Stimulated activated CD8-positive, alpha-beta memory T cell treated with anti-CD3 and anti-CD28 coated beads, Interleukin-2, amount 100 ng/mL, for 1 hour (primary cell): ENCODE measurements at places on chromosomes 7 and 10.
A peak's percentile ranks its signal among the peaks of the same experiment; 100 is the strongest.

- no peak for DNase-seq
Measured at GRCh38 chr10:132420469-132420980, 23.5 kb downstream of the PWWP2B start.

GRCh38 chr10:63197344-63198092 is 64.4 kb downstream of the NRBF2 start:
- no peak for DNase-seq

DNA sequence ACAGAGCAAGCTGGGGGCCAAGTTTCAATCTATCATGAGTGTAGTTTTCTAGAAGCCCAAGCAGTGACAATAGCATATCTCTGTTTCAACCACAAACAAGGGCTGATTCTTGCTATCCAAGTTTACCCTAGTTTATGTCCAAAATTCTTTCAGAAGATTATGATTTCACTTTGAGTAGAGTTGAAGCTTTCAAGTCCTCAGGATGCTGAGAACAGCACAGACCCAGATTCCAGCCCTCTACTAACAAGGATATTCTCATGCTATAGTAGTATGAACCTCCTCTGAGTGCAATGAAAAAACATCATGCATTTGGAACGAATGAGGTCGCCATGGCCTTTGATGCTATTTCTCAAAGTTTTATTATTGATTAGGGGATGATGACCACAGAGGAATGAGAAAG is 344.1 kb upstream of the NPVF start:
- no peak for DNase-seq

DNA sequence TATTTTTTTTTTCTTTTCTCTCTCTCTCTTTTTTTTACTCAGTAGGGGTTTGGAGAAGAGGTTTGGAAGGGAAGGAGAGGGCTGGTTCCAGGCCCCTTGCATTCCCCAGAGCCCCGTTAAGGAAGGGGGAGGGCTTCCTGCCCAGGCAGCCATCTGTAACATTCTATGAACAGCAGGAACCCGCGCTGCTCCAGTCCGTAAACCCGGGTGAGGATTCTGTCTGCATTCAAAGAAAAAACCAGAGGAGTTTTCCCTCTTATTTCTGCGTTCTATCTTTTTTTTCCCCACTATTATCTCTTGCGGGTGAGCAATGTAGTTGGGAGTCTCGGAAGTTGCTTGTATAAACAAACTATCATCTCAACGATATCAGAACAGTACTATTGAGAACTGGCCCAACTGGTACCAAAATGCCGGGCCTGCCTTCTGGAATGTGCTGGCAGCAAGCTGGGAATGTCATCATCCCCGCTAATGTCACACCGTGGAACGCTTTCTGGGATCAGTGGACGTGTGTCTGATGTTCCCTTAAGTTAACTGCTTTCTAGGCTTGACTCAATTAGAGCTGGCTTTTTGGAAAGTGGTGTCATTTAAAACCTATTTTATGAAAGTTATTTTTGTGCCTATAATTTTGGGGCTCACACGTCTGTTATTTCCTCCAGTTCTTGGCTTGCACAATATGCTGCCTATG is 153.1 kb upstream of the MEOX2 start:
- DNase-seq = no peak

DNA sequence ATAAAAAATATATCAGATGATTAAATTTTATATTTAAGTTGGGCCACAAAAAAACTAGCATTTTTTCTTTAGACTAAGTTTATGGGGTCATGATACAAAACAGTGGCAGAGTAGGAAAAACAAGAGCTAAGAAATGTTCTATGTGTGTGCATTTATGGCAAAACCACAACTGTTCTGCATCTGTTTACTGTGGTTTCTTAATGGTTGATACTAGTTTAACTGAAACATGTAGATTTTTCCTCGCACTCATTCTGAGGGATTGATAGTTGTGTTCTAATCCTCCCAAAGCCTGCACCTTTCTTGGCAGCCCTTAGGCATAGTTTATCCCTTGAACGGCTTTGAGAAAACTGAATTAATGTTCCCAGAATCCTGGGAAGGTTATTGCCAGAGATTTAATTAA is 66.6 kb upstream of the PHYHIPL start:
- no peak for DNase-seq

- DNase-seq = peak; percentile 5
Measured at GRCh38 chr10:80382989-80383388, 25.4 kb upstream of the PRXL2A start.
